H54 (cell line): ENCODE measurements at places on chromosomes 3 and 15.

GRCh38 chr15:69749797-69750196 is 297.2 kb downstream of the RPLP1 start:
- DNase-seq, result no peak

GRCh38 chr3:125300416-125300815 is 74.7 kb downstream of the ZNF148 start:
- no peak for DNase-seq

GRCh38 chr3:141845407-141846049 is 30.9 kb upstream of the ATP1B3 start:
- DNase-seq, result no peak

- DNase-seq, result no peak
Observed at GRCh38 chr15:53522991-53523390, 236.5 kb downstream of the WDR72 start.

DNA sequence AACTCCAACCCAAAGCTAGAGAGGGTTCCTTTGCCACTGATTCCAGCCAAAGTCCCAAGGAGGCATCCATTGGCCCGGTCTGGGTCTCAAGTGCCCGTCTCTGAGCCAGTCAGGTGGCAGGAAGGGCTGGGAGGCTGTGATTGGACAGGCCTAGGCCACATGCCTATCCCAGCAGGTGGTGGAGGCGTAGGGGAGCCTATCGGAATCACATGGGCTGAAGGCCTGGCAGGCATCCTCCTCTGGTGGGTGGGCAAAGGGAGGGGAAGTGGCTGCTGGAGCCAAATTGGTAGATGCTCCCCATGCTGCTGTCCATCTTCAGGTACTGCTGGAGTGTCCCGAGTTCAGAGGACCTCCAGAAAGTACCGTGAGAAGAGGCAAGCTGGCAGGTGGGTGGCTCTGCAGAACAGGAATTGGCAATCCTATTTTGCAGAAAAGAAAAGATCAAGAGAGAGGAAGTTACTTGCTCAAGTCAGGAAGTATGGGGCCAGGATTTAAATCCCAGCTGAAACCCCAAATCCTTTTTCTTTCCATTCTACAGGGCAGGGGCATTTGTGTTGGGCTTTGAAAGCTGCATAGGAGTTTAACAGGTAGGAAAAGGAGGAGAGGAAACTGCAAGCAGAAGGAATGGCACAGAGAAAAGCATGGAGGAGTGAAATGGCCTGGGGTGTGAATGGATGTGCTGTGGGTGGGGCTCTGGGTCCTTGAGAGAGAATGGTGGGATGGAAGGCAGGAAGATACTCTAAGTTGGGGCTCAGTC is 3.7 kb downstream of the CHST13 start:
- DNase-seq, result no peak

DNA sequence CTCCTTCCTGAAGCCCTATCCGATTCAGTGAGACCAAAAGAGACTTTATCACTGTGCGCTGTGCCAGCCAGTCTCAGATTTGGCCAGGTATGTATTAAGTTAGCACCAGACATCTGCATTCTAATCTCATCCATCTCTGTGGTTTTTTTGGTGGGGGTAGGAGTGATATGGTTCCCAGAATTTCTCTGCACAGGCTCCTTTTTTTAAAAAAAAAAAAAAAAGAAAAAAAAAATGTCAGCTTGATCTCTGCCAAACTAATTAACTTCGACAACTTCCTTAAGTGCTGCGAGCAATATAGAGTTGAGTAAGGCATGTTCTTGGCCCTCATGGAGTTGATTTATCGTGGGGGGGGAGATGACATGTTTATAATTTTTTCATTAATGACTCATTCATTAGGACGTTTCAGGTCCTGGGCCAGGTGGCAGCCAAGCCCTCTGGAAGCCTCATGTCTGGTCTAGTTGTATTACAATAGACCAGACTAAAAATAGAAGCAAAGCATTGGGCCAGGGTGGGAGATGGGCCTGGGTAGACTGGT is 12.9 kb downstream of the SLCO3A1 start:
- DNase-seq, result no peak

- DNase-seq, result no peak
Observed at GRCh38 chr3:179156170-179156569, 8.0 kb downstream of the PIK3CA start.

DNA sequence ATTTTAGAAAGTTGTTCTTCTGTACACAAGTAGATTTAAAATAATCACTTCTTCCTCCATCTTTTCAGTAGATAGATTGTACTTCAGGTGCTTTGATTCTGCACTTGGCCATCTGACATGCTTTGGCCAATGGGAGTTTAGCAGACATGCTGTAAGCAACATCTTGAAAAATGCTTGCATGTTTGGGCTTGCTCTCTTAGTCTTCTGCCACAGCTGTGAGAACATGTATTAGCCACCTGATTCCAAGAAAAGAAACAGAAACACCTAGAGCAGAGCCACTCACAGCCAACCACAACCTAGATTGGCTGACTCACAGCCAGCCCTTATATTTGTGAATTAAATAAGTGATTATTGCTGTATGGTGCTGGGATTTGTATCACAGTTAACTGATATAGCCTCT is 70.2 kb upstream of the GADL1 start:
- DNase-seq, result no peak

GRCh38 chr3:32882603-32883025 is 64.8 kb downstream of the TRIM71 start:
- DNase-seq, result no peak

DNA sequence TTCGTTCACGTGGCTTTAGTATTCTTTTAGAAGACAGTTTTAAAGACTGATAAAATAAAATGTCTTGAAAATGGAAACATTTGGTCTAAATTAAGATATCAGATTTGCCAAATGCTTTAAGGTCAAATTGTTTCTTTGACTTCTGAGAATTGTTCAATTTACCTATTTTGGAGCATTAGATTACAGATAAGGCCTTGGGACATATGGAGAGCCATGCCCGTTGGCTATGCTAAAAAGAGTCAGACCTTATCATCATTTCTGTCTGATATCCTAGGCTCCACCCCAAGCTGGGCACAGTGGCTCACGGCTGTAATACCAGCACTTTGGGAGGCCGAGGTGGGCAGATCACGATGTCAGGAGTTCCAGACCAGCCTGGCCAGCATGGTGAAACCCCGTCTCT is 13.0 kb downstream of the ZNF445 start:
- DNase-seq, result no peak

- no peak for DNase-seq
Observed at GRCh38 chr3:55579496-55579895, 92.4 kb upstream of the WNT5A start.

- DNase-seq, result no peak
Observed at GRCh38 chr3:137199678-137200077, 241.9 kb downstream of the IL20RB start.

DNA sequence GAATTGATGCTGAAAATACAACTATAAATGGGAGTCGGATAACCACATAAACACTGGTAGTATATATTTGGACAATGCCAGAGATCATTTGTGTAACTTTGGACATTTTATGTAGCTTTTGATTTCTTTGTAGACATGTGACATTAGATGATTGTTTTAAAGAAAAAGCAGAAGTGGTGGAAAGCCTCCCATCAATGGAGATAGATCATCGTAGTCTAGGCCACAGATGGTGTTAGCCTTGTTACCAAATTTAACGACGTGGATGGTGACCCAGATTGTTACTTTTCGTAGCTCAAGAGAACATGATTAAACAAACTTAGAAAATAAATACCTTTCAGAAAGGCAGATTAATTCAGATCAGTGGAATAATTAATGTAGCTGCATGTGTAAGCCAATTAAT is 8.8 kb downstream of the CACNA1D start:
- DNase-seq, result no peak

GRCh38 chr3:72011485-72011884 is 226.5 kb upstream of the PROK2 start:
- DNase-seq, result no peak

- DNase-seq, result no peak
Observed at GRCh38 chr3:7062714-7063113, 201.8 kb downstream of the GRM7 start.

DNA sequence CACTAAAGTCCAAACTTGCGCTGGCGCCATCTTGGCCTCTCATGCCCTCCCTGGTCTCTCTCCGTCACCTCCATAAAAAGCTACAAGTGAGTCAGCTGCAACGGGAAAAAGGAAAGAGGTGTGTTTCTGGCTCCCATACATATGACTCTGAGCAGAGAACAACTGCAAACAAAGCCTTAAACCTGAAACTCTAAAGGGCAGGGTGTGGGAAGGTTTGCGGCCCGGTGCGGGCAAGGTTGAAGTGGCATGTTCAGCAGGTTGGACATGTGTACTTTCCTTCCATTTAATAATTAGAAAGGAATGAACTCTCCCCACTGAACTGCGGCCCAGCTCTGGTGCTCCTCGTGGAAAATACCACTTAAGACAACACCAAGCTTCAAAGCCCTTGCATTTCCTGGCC is 59.0 kb upstream of the PPARG start:
- no peak for DNase-seq

GRCh38 chr3:30141178-30141581 is 465.2 kb upstream of the TGFBR2 start:
- DNase-seq, result no peak

GRCh38 chr3:183033746-183034145 is 53.4 kb upstream of the DCUN1D1 start:
- peak; percentile 19 for DNase-seq

DNA sequence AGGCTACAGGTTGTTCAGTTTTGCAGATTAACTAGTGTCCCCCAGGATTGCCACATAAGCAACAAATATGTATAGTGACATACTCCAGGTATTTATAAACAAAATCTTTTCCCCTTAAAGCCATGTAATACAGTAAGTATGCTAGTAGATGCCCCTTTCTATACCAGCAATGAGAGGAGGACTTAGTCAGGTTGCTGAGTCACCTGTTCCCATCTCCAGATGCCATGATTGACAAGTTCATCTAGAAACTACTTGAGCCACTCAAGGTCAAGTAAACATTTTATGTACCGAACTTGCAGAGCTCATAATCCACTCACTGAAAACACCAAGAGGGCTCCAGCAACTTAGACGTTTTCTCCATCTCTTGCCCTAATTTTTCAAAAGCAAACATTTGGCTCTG is 18.2 kb downstream of the SLC9A9 start:
- DNase-seq, result no peak

DNA sequence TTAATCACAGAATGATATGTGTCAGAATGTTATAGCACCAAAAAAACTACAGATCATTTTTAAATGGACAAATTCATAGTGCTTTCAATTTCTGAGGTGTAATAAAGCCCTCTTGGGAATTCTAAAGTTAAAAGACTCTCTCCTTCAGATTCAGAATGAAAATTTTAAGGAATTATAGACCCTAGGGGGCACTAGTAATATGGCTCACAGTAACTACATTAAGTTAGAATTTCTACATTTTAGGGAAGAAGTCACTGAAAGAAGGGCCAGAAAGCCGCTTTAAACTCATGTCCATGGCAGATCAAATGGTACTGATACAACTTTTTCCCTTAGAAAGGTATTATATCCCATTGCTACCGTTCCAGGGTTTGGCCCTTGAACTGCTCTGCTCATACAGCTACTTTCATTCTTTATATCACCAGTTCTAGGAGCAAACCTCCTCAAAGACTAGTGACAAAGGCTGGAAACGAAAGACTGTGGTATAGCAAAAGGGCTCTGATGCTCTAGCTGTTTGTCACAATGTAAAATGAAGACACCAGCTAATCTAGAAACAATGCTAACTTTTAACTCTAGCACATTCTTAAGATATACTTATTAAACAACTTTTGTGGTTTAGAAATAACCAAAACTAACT is 18.1 kb downstream of the DAZL start:
- DNase-seq, result no peak

- DNase-seq, result no peak
Observed at GRCh38 chr15:99970891-99971430, 237.7 kb upstream of the LYSMD4 start.

- DNase-seq, result no peak
Observed at GRCh38 chr3:72266016-72266370, 481.0 kb upstream of the PROK2 start.

DNA sequence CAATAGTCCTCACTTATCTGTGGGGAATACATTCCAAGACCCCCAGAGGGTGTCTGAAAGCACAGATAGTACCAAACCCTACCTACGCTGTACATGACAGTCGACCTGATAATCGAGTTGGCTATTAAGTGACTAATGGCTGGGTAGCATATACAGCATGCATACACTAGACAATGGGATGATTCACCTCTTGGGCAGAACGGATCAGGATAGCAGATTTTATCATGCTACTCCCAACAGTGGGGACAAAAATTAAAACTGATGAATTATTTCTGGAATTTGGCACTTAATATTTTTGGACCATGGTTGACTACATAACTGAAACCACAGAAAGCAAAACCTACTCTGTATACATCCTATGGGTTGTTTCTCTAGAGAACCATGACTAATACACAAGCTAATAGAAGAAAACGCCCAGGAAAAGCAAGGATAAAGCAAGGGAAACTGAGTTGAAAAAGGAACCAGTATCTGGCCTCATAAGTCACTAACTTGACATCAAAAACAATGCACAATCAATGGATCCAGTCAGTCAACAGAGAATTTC is 15.5 kb downstream of the ATG3 start:
- no peak for DNase-seq

GRCh38 chr3:175608356-175608755 is 749.2 kb downstream of the NAALADL2 start:
- DNase-seq, result no peak
